ENCODE measurements at places on chromosomes 16 and 17.
A peak's percentile ranks its signal among the peaks of the same experiment; 100 is the strongest.

GRCh38 chr16:76164970-76165558 is 112.1 kb upstream of the CNTNAP4 start:
- no peak for DNase-seq

DNA sequence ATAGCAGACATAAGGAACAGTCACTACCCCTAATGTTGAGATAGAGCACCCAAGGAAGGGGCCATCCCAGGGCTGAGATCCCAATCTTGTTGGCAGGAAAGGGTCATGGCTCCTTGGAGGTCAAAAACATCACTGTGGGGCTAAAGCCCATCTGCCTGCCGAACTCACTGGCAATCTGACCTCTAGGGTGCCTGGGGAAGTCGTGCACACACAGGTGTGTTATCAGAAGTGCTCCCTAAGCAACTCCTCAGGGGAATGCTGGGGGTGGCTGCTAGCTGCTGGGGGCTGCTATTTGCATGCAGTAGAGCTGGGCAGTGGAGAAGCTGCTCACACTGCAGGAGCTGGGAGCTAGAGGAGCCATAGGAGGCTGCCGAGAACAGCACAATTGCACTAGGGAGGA is 47.5 kb upstream of the PHOSPHO1 start:
- DNase-seq, result no peak

DNA sequence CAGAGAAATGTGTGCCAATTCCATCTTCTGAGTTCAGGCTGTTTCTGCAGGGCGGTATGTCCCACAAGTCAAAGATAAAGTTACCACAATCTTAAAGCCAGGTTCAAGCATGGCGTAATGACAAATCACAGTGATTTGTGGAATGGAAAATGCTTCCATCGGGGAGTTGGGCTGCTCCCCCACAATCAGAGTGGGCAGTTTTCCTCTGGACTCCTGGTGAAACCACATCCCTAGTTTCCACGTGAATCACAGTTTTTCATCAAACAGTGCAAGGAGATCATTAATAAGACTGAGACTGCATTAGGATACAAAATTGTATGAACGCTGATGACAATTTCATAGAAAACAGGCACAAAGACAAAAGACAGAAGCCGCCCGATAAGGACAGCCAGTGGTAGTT is 3.6 kb downstream of the LITAF start:
- DNase-seq, result no peak

DNA sequence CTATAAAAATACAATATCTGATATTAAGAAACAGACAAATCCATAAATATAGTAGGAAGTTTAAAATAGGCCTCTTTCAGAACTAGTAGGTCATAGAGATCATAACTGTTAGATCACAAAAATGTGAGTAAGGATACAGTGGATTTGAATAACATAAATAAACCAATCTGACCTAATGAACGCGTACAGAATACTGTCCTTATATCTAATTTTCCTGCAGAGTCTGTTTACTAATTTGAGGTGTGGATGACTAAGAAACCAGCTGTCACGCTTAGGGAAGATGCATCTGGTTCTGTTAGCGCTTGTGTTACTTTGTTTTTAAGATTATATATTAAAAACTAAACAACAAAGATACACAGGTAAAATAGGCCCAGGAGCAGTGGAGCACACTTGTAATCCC is 14.8 kb downstream of the CPD start:
- no peak for DNase-seq

DNA sequence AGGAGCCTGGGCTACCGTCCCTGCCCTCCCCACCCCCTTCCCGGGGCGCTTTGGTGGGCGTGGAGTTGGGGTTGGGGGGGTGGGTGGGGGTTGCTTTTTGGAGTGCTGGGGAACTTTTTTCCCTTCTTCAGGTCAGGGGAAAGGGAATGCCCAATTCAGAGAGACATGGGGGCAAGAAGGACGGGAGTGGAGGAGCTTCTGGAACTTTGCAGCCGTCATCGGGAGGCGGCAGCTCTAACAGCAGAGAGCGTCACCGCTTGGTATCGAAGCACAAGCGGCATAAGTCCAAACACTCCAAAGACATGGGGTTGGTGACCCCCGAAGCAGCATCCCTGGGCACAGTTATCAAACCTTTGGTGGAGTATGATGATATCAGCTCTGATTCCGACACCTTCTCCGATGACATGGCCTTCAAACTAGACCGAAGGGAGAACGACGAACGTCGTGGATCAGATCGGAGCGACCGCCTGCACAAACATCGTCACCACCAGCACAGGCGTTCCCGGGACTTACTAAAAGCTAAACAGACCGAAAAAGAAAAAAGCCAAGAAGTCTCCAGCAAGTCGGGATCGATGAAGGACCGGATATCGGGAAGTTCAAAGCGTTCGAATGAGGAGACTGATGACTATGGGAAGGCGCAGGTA is 762 bp downstream of the CDK12 start:
- DNase-seq, result no peak

DNA sequence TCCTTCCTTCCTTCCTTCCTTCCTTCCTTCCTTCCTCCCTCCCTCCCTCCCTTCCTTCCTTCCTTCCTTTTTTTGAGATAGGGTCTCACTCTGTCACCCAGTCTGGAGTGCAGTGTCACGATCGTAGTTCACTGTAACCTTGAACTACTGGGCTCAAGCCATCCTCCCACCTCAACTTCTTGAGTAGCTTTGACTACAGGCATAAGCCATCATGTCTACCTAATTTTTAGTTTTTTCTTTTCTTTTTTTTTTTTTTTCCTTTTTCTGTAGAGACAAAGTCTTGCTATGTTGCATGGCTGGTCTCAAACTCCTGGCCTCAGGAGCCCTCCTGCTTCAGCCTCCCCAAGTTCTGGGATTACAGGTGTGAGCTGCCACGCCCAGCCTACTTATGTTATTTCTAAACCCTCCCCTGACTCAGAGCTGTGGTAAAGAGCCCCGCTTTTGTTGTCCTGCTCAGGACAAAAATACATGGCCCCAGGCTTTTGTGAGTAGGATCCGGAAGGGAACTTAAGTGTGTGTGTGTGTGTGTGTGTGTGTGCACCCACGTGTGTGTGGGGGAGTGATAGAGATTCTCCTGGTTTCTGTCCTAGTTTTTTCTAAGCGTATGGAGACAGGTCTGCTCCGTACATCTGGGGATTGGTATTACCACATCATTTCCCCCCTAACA is 67.1 kb downstream of the PRKCB start:
- no peak for DNase-seq

GRCh38 chr17:915538-916201 is 63.9 kb downstream of the NXN start:
- DNase-seq, result no peak

DNA sequence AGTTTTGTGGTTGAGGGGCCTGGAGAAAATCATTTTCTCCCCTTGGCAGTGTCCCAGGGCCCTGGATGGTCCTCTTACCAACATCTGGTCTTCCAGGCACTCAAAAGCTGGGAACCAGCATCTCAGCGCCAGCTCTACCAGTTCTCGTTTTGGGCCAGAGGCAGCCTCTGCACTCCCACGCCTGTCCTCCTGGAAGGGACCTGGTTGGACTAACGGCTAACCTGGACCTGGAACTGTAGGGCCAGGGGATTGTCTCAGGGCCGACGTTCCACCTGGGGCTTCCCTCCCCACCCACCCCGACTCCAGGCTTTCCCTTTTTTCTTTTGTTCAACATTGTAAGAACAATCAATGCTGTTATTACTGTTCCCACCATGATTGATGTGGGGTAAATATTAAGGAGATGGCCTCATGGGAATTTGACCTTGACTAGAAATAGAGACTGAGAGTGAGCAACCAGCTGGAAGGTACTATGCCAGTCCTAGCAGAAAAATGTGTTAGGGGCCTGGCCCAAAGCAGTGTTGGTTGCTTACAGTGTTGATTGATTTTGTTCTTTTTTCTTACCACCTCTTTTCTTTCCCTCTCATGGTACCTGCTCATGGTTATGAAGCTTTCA is 81.4 kb downstream of the ABCC6 start:
- DNase-seq, result no peak

- no peak for DNase-seq
Measured at GRCh38 chr16:53172517-53172916, 117.7 kb downstream of the CHD9 start.

- DNase-seq, result no peak
Measured at GRCh38 chr16:72474501-72475123, 302.7 kb upstream of the PMFBP1 start.

DNA sequence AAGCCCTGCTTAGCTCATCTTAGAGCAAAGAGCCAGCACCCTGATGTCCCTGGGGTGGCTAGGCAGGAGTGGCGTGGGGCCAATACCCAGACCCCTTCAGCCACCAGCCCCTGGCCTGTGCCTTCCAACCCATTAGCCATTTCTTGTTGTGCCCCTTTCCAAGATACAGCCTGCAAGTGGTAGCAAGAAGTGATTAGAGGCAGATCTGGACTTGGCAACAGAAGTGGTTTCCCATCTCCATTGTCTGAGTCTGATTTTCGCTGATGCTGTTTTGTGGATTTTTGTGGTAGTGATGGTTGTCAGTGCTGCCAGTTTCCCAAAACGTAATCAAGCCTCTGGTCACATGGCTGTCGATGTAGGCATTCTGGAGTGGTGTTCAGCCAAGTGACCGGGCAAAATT is 25.7 kb downstream of the PLCD3 start:
- no peak for DNase-seq

DNA sequence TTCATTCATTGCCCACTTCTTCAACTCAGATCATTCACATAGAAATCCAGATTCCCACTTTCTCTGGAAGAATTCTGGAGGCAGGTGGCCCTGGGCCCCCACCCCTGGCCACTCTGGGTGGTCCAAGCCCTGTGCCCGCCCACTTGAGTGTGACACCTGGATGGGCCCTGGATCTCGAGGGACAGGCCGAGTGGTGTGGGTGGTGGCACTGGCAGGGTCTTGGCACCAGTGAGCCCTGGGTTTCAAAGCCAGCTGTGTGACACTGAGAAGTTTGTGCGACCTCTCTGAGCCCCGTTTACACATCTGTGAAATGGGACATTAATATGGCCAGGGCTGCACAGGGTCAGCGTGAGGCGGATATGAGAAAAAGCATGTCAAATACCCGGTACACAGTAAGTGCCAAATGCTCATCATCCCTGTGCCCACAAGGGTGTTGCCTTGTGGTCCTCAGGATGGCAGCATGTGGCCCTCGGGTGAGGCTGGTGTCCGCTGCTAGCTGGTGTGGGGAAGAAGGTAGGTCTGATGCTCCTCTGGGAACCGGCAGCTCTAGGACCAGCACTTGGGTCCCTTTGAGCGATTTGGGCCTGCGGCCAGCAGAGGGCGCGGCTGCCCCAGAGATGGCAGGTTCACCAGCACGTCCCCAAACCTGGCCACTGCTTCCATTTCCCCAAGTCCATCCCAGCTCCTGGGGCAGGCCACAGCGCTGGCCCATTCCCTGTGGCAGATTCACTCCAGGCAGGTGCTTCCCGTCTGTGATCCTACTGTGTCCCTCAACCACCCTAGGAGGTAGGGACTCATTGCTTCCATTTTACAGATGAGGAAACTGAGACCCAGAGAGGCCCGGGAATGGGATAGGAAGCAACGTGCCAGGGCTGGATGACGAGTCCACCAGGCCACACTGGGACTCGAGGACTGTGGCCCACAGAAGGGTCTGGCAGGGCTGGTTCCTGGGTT is 3.6 kb downstream of the OSGIN1 start:
- peak; percentile 71 for DNase-seq

- DNase-seq, result no peak
Measured at GRCh38 chr16:70685938-70686375, at the start of gene MTSS2. Gene MTSS2, minus strand, starts transcription at chr16:70686053. Its CDS starts 262 bp downstream, at chr16:70685791.

DNA sequence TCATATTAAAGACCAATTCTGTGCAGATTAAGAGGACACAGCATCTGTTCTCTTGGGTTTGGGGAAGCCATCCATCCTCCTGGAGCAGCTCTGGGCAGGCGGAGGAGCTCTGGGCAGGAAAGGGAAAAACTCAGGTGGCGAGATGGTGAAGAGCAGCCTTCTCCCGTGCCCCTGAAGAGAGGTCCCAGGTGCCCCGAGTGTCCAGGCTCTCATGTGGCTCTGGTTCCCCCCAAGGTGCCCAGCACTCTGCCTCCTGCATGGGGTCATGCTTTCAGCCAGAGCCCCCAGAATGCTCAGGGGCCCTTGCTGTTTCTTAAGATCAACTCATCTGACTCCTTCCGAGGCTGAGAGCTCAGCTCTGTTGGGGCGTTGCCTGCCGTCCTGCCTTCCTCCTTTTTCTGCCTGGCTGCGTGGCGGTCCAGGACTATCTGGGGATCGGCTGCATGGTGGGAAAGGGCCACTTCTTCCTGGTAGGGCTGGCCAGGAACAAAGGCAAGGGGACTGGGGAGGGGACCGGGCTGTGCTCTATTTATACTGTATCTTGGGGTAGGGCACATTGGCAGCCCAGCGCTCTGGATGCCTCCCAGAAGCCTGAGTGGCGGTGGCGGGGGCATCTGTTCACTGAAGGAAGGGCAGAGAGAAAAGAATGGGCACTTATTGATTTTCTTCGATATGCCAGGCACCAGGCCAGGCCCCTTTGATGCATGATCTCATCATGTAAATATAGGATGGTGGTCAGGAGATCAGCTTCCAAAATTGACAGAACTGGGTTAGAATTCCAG is 103.2 kb upstream of the SDK2 start:
- DNase-seq, result no peak

DNA sequence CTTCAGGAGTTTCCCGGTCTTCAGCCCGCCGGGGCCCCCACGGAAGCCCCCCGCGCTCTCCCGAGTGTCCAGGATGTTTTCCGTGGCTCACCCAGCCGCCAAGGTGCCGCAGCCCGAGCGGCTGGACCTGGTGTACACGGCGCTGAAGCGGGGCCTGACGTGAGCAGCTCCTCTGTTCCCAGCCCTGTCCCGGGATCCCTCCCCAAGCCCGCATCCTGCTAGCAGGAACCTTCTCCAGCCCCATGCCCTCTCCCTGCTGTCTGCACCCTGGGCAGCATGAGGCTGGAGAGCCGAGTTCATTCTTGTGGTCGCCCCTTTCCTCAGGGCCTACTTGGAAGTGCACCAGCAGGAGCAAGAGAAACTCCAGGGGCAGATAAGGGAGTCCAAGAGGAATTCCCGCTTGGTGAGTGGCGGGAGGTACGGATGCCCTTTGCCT is 10.1 kb downstream of the RIPOR1 start:
- DNase-seq, result no peak

- DNase-seq, result no peak
Measured at GRCh38 chr16:17233318-17234002, 237.3 kb downstream of the XYLT1 start.

DNA sequence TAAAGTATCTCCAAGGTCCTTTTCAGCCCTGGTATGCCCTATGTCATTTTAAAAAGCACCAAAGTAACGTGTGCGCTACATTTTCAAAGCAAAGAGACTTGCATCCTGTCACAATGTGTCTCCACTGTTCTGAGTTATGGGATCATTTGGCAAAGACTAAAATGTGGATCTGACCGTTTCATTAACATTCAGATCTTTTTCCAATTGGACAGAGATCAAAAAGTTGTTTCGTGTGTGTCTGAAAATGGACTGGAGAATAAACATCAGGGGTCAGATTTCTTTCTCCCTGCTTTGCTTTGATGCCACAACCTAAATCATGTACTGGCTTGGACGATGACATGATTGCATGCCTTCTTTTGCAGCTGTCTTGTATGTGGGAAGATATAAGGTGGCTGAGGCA is 136.0 kb upstream of the NOG start:
- DNase-seq, result no peak

GRCh38 chr16:12043953-12044352 is 67.4 kb downstream of the SNX29 start:
- DNase-seq, result no peak
